GM19239 (cell line): ENCODE measurements at places on chromosomes 12 and 14.

DNA sequence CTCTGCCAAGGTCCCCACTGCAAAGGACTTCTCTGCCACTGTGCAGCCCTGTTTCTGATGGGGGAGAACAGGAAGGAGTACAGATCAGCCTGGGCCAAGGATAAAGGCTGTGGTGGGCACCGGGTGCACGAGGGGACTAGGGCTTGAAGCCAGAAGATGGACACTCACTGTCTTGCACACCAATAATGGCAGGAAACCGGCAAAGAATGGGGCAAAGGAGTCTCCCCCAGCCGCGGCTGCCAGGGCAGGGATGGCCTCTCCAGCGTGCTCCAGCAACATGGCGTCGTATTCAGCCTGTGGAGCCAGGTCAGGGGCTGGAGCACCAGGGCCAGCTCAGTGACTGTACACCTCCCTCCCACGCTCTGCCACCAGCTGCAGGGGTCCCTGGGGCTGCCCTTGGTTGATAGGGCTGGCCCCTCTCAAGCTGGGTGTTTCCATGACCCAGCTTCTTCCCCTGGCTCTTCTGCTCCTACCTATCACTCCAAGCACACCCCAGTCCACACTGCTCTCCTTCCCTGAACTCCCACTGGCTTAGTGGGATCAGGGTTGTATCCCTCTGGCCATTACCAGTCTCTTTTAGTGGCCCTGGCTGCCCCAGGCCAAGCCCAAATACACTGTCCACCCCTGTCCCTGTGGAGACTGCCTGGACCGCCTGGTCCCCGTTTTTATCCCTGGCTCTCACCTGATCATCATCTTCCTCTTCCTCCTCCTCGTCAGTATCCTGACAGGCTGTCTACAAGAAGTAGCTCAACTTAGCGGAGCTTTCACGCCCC, 6.3 kb downstream of the IPO4 start:
- DNase-seq, result no peak

GRCh38 chr12:101001669-101002068, 207.1 kb downstream of the ANO4 start:
- no peak for DNase-seq

DNA sequence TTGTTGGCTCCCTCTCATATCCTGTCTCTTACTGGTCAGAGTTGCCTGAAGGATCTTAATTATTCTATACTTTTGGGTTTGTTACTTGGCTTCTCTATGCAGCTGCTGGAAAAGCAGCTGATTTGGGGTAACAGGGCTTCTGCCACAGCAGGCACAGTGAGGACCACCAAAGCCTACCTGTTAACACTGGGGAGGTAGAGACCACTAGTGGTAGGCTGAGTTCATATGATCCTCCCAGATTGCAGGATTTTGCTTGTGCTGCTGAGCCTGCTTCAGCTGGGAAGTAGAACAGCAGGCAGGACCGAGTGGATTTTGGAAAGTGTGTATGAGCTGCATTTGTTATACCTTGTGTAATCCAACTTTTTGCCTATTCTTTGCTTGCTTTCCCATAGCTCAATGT, 34.1 kb downstream of the RCOR1 start:
- no peak for DNase-seq

DNA sequence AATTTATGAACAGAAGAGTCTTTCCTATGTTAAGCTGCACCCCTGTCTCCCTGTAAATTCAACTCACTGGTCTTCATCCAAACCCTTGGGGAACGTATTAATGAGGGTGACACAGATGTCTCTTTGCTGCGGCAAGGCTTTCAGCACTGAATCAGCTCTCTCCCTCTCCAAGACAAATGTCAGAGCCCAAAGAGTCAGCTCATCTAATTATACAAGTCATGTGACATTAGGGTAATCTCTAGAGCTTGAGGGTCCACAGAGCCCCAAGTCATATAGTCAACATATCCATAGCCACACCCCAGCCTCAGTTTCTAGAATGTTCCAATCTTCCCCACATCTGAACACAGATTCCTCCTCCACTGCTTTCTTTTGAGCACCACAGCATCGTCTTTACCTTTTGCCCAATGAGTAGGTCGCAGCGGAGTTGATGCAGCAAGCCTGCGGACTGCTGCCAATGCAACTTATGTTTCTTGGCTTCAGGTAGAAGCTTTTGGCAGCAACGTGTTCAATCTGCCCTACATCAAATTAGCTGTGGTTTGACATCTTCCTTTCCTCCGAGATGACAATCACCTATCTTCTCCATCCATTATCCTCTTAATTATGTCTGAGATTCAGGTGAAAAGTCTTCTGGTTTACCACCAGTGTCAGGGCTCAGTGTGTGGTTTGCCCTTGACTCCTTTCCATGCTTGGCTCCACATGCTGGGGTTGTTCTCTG, 5.3 kb downstream of the BATF start:
- no peak for DNase-seq

- DNase-seq, result no peak
These were observed 93.3 kb downstream of the DAAM1 start for GRCh38 chr14:59281609-59282377.

GRCh38 chr12:110023059-110023980, 24.1 kb downstream of the ANKRD13A start:
- no peak for DNase-seq
